ENCODE measurements at places on chromosomes 7 and 10.

DNA sequence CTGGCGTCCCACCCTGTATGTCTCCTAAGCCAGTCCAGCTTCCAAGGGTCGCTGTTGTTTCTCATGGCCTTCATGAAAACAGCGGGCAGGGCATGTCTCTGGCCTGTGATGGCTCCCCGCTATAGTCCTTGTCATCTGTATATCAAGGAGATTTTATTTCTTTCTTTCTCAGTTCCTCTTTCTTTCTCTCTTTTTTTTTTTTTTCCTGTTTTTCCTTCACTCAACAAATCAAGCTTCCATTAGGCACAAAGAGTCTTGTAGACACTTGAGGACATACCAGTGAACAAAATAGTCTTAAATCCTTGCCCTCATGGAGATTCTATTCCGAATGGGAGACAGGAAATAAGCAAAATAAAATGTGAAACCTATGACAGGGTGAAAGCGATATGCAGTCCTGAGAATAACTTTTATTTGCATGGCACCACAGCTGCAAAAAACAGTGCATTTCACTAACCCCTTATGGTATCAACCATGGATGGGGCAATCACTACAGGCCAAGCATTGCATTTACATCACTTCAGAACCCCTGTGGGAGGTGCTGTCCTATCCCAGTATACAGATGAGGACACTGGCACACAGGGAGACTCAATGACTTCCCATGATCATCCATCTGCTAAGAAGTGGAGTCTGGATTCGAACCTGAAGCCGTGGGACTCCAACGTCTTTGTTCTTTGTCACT, 50.7 kb downstream of the SYPL1 start:
- no peak for DNase-seq

GRCh38 chr10:17153321-17153720, 23.7 kb upstream of the CUBN start:
- no peak for DNase-seq

DNA sequence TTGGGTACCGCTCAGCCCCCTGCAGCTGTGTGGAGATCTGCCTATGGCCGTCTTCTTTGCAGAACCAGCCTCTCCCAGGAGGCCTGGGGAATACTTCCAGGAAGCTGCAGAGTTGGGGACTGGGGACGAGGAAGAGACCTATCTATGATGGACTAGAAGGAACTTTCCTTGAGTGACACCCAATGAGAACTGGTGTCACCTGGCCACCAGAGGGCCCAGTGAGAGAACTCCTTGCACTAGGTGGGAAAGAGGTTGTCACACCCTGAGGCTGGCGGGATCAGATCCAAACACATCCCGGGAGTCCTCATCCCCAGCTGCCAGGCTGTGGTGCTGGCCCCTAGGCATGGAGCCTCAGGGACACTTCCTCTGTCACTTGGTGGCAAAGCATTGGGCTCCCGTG, 4.9 kb upstream of the GRID2IP start:
- no peak for DNase-seq

- DNase-seq, result no peak
These were observed 94.1 kb downstream of the TCF7L2 start for GRCh38 chr10:113044016-113044755.

- no peak for DNase-seq
These were observed 95.0 kb upstream of the SDK1 start for GRCh38 chr7:3206101-3206500.

DNA sequence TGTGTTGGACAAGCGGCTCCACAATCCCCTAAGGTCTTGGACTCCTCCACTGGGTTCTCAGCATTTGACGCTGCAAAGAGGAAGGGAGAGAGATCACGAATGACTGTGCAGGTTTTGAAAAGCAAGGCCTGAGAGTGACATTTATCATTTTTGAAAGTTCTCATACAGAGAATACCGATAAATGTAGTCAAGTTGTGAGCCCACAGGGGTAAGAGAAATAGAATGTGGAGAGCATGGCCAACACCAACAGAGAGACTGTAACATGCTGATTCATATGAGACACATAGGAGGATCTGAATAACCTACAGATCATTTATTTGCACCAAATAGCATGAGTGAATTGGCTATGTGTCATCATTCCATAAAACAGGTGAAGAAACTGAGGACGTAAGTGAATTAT, 230.5 kb upstream of the MBL2 start:
- no peak for DNase-seq

- DNase-seq, result no peak
These were observed 273.8 kb downstream of the NRG3 start for GRCh38 chr10:82148764-82149163.

- no peak for DNase-seq
These were observed 15.3 kb downstream of the WNT16 start for GRCh38 chr7:121344093-121344492.

GRCh38 chr10:6537770-6538169, 42.3 kb downstream of the PRKCQ start:
- no peak for DNase-seq

DNA sequence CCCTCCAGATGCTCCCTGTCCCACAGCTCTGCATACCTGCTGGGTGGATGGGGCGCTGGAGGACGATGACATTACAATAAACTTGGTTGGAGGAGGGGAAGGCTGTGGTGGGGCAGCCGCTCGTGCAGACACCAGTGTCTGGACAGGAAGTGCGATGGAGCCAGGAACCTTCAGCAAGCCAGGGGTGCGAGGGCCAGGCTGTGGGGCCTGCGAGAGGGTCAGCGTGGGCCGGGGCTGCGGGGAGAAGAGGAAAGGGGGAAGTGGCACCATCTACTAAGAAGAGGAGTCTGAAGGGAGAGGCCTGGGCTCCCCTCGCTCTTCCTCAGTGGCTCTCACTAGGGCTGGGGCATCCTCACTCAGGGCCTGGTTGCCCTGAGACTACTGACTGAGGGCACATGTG, 6.4 kb downstream of the AP4M1 start:
- no peak for DNase-seq

DNA sequence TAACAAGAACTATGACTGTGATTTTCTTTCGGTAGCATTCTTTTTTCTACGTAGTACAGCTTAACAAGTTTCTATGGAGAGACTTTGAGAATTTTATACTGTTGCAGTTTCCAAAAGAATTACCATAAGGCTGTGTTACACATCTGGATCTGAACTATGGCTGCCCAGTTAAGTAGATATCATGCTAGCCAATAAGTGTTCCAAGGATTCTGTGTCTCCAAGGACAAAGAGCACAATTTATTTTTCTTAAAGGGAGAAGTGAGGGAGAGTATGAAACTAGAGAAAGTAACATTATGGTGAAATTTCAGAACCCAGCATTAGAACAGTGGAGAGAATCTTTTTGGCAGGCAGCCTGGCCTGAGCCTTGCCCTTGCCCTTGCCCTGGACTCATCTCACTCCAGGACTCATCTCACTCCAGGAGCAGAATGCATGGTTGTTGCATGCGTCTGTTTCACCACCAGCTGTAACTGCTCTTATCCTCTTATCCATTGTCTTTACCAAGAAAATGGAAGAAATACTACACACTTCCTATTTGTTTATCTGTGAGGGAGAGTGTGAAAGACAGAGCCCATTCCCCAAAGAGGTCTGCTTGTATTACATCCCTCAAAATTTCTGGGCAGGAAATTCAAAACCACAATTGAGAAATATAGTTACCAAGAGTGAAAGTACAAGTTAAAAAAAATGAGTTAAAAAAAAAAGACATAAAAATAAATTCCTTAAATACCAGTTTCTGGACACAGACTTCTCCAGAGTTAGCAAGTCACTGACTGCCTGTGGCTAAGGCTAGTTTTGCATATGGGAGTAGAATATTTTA, 1067.5 kb downstream of the NRG3 start:
- DNase-seq, result no peak

- DNase-seq, result no peak
These were observed 299.9 kb upstream of the PITRM1 start for GRCh38 chr10:3472287-3473051.

DNA sequence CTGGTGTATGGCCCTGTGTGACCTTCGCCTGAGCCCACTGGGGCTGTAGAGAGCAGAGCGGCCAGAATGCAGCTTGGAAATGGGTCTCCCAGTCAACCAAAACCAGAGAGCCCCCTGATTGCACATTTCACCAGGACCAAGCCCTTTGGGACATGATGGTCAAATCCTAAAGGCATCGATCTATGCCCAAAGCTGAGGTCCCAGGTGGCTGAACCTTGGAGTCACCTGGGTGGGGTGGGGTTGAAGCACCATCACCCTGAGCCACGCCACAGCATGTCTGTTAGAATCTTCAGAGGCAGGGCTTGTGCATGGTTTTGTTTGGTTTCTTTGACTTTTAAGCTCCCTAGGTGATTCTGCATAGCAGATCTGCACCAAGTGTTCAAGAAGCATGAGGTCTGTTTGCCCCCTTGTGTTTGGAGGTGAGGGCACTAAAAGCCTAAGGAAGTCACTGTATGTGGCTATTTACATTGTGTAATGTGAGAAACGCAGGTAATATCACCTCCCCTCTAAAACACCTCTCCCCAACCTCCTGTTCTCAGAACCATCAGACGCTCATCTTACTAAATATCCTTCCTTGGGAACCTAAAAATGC, 9.6 kb downstream of the PKD1L1 start:
- no peak for DNase-seq
